Regular cardiac myocyte (primary cell): ENCODE measurements at places on chromosomes 13 and 19. TPM values are rescaled to one million over a fixed set of nuclear protein-coding genes. Genes with fewer than 3 reads are reported as not detected.

The KIR2DL1 gene
- not detected in 2 replicates for total RNA-seq

The ZNF575 gene
- under 0.01 and 0.28 TPM in 2 replicates for total RNA-seq

The ZGLP1 gene
- 0.38 and 1.1 TPM in 2 replicates for total RNA-seq

The ATP8B3 gene
- total RNA-seq: 0.38 and 1.7 TPM in 2 replicates

The CARS2 gene
- 77.5 and 98.9 TPM in 2 replicates for total RNA-seq

The CLEC17A gene
- total RNA-seq: under 0.01 TPM in 2 replicates

The GIPC3 gene
- total RNA-seq: under 0.01 TPM in 1 of 2 replicates, not detected in the other

The CRX gene
- total RNA-seq: not detected in 2 replicates

The TMEM59L gene
- 0.96 and 1.4 TPM in 2 replicates for total RNA-seq

The LENG9 gene
- 6.5 and 11.8 TPM in 2 replicates for total RNA-seq

The SBNO2 gene
- total RNA-seq: 34.1 and 40.3 TPM in 2 replicates

The ADAMTSL5 gene
- 1.9 and 3.4 TPM in 2 replicates for total RNA-seq

The CEACAM21 gene
- total RNA-seq: 0.28 TPM in 1 of 2 replicates, not detected in the other

The MCF2L gene
- 0.19 and 0.28 TPM in 2 replicates for total RNA-seq

The KLHL1 gene
- total RNA-seq: not detected in 2 replicates

The POLD1 gene
- total RNA-seq: 17.2 and 52.9 TPM in 2 replicates

The CACNA1A gene
- total RNA-seq: 13.4 and 16.3 TPM in 2 replicates

The NXNL1 gene
- total RNA-seq: not detected in 2 replicates

The OVOL3 gene
- total RNA-seq: not detected in 2 replicates

The SBSN gene
- total RNA-seq: 0.19 and 2.0 TPM in 2 replicates

The LHB gene
- total RNA-seq: not detected in 2 replicates

The REEP6 gene
- 1.2 and 2.8 TPM in 2 replicates for total RNA-seq

The IL12RB1 gene
- 0.19 and 0.28 TPM in 2 replicates for total RNA-seq

The CIC gene
- total RNA-seq: 14.2 and 17.2 TPM in 2 replicates

The ALDH16A1 gene
- 17.2 and 59.2 TPM in 2 replicates for total RNA-seq

The FFAR1 gene
- total RNA-seq: not detected in 2 replicates

The PROZ gene
- not detected in 2 replicates for total RNA-seq

The IRGC gene
- not detected in 2 replicates for total RNA-seq

The DCLK1 gene
- total RNA-seq: 2.1 and 4.2 TPM in 2 replicates

The ANGPTL8 gene
- total RNA-seq: not detected in 2 replicates

The THAP8 gene
- 3.3 and 4.5 TPM in 2 replicates for total RNA-seq

The CYP4F8 gene
- total RNA-seq: not detected in 2 replicates

The POU4F1 gene
- total RNA-seq: under 0.01 TPM in 1 of 2 replicates, not detected in the other

The PDE4A gene
- 2.5 and 2.8 TPM in 2 replicates for total RNA-seq

The PABPC3 gene
- total RNA-seq: under 0.01 TPM in 2 replicates

The PLIN5 gene
- total RNA-seq: not detected in 2 replicates

The ALOX5AP gene
- total RNA-seq: under 0.01 and 0.28 TPM in 2 replicates

The LILRB3 gene
- total RNA-seq: not detected in 2 replicates

The NALCN gene
- total RNA-seq: 27.6 and 32.8 TPM in 2 replicates

The CABP5 gene
- total RNA-seq: not detected in 2 replicates

The PHLDB3 gene
- total RNA-seq: 10.5 and 22.3 TPM in 2 replicates

The NRTN gene
- total RNA-seq: 0.28 TPM in 1 of 2 replicates, not detected in the other
